GM23338 (cell line): ENCODE measurements at places on chromosomes 3 and 15. TPM values are rescaled to one million over a fixed set of nuclear protein-coding genes. Genes with fewer than 3 reads are reported as not detected.
A peak's percentile ranks its signal among the peaks of the same experiment; 100 is the strongest.

GRCh38 chr3:136836511-136837156 is 17.7 kb downstream of the SLC35G2 start:
- no peak for DNase-seq
- no peaks in the 10 kb centered on the region for H3K36me3 ChIP-seq
- peaks cover 12% of the 10 kb centered on the region; the same call in 1 of the 2 replicates for H3K4me1 ChIP-seq
- no peaks in the 10 kb centered on the region for H3K27me3 ChIP-seq
- H3K27ac ChIP-seq: no peak overlapping the region; the same call in 1 of the 2 replicates
- H3K4me3 ChIP-seq: no peak overlapping the region

DNA sequence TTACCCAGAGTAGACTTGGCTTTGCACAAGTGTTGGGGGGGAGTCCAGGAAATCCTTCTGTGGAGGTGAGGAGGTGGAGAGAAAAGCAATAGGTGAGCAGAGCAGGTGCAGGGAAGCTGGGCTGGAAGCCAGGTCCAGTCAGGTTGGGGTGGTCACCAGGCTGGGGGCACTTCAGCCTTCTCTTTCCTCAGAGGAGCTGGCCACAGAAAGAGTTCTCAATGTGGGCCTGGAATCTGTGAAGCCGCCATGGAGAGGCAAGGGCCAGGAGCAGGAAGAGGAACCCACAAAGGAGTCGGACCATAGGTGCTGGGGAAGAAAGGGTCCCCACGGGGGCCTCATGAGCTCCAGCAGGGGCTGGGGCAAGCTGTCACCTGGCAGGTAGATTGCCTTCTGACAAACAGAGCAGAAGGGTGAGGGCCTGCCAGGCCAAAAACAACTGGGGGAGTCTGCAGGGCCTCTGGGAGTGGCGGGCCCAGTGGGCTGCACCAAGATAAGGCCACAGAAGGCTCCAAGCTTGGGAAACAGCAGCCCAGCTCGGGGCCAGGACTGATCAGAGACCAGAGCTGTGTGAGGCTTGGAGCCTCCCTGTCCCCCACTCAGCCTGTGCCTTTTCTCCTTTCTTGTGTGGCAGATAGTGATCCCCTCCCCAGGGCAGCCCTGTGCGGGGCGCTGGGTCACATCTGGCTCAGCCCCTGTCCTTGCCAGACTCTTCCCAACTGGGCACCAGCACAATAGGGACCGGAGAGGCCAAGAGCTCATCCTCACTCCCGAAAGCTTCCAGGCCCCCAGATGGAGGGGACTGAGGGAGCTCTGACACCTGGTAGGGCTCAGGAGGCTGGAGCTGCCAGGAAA is 53.0 kb upstream of the FGD5 start:
- H3K27ac ChIP-seq: no peak overlapping the region
- H3K27me3 ChIP-seq: no peaks in the 10 kb centered on the region
- H3K4me3 ChIP-seq: no peak overlapping the region
- no peaks in the 10 kb centered on the region for H3K36me3 ChIP-seq

DNA sequence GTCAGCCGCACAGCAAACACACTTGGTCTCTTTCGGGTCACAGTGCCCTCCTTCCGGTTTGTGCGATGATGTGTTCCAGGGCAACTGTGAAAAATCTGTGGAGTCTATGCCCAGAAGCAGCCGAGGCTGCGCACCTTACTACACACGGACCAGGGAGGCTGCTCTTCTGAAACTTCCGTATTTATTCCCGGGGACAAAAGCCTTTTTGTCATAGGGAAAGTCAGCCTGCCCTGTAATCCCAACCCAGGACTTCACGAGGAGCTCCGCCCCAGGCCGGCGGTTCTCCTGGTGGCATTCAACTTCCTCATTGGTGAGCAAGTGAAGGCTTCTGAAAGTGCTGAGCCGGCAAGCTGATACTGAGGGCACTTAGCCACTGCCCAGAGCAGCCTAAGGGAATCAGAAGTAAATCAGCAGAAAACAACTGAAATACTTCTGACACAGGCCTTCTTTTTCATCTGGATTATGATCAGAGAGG is 126.5 kb downstream of the FMN1 start:
- peaks cover 43% of the 10 kb centered on the region for H3K4me1 ChIP-seq
- peak; percentile 57 for DNase-seq
- H3K27ac ChIP-seq: peak overlapping the region; percentile 97
- H3K4me3 ChIP-seq: peak overlapping the region; percentile 44

- H3K4me1 ChIP-seq: peaks cover 11% of the 10 kb centered on the region; the same call in 1 of the 2 replicates
- H3K4me3 ChIP-seq: no peak overlapping the region
- no peaks in the 10 kb centered on the region for H3K36me3 ChIP-seq
- H3K27ac ChIP-seq: no peak overlapping the region
Observed at GRCh38 chr3:125434582-125435011, 59.5 kb upstream of the ZNF148 start.

- no peaks in the 10 kb centered on the region for H3K27me3 ChIP-seq
- DNase-seq: no peak
- H3K4me3 ChIP-seq: no peak overlapping the region
- H3K27ac ChIP-seq: no peak overlapping the region
Observed at GRCh38 chr15:100235030-100235617, 106.7 kb downstream of the ADAMTS17 start.

DNA sequence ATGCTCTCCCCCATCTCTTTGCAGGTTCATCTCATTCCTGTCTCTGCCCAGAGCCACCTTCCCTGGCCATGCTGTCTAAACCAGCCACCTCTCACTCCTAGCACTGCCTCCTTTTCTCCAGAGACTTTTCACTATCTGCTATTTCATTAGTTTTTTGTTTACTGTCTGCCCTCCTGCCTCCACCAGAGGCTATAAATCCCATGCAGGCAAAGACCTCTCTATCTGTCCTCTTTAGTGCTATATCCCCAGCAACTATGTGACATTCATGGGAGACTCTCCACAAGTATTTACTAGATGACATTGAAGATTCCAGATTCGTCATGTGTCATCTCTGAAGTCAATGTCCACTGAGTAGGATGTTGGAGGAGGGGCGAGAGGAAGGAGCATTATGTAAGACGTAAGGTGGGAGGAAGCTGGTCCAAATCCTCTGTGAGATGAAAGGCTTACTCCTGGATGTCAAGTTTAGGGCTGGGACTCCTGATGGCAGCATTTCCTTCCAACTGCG is 3.4 kb upstream of the FAM43A start:
- H3K27ac ChIP-seq: no peak overlapping the region
- H3K4me3 ChIP-seq: no peak overlapping the region
- H3K36me3 ChIP-seq: no peaks in the 10 kb centered on the region
- no peak for DNase-seq

DNA sequence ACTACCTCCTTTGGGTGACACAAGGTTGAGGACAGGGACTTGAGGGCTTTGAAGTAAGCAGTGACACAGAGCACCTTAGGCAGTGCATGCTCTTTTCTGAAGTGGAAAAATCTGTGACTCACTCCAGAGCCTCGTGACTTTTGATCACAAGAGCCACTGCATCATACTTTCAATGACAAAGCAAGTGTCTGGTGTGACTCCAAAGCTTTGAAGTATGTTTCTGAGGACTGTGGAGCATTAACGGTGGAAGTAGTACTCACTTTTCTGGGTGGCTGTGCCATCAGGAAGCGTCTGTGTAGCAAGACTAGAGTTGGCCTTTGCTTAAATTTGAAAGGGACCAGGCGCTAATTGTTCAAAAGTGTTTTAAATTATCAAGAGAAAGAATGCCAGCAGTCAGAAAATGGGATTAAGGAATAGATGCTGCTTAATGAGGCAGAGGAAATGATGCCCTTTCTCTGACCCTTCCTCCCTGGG is 210.7 kb upstream of the TRIM42 start:
- no peak overlapping the region for H3K27ac ChIP-seq
- H3K36me3 ChIP-seq: no peaks in the 10 kb centered on the region
- H3K27me3 ChIP-seq: no peaks in the 10 kb centered on the region
- no peak overlapping the region for H3K4me3 ChIP-seq
- no peak for DNase-seq
- peaks cover 8% of the 10 kb centered on the region; the same call in 1 of the 2 replicates for H3K4me1 ChIP-seq

GRCh38 chr3:98990657-98991056 is 89.2 kb upstream of the DCBLD2 start:
- DNase-seq: no peak
- H3K36me3 ChIP-seq: no peaks in the 10 kb centered on the region
- no peak overlapping the region for H3K4me3 ChIP-seq
- H3K27me3 ChIP-seq: no peaks in the 10 kb centered on the region
- H3K27ac ChIP-seq: no peak overlapping the region

DNA sequence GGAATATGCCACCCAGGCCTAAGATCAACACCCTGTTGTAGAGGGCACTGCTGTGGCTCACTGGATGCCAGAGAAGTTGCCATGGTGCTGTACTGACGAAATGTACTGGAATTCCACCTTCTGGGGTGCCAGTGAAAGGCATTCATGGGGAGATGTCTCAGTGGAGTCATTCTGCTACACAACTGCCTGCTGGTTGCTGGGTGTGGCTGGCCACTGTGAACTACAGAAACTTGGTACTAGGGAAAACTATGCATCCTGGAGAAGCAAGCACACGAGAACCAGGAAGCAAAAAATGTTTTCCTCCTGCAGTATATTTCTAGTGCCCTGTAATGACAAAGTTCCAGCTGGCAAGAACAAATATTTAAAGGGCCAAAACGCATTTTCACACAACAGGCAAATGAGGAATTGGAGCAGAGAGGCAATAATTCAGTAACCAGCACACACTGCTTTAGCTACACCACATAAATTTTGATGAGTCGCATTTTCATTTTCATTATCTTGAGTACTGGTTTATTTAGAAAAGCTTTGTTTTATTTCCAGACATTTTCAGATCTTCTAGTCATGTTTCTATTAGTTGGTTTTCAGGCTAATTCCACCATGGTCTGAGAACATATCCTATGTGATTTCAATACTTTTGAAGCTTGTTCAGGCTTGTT is 18.3 kb upstream of the RFX7 start:
- H3K4me1 ChIP-seq: no peaks in the 10 kb centered on the region
- H3K36me3 ChIP-seq: no peaks in the 10 kb centered on the region

DNA sequence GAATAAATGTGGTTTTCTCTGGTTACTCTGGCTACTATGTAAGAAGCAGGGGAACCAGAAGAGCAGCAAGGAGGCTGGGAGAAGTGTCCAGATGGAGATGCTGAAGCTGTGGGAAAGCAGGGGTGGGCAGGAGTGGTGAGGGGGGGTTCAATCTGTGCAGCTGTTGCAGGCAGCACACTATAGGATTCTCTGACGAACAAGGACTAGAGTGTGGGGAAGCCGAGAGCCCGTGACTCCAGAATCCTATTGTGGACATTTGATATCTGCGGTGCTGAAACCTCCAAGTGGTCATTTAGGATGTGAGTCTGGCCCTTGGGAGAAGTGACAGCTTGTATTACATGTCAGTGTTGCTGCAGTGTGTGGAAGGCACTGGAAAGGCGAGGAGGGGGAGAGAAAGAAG is 60.5 kb downstream of the GABRB3 start:
- H3K36me3 ChIP-seq: no peaks in the 10 kb centered on the region
- peaks cover 56% of the 10 kb centered on the region for H3K4me1 ChIP-seq
- H3K4me3 ChIP-seq: no peak overlapping the region
- DNase-seq: no peak

The KCNAB1 gene
- total RNA-seq: 0.08 and 0.69 TPM in 2 replicates

The ISLR2 gene
- total RNA-seq: 0.21 and 0.27 TPM in 2 replicates

The IL17RD gene
- 79.6 and 104 TPM in 2 replicates for total RNA-seq
